ENCODE measurements at places on chromosomes 5 and 9.

DNA sequence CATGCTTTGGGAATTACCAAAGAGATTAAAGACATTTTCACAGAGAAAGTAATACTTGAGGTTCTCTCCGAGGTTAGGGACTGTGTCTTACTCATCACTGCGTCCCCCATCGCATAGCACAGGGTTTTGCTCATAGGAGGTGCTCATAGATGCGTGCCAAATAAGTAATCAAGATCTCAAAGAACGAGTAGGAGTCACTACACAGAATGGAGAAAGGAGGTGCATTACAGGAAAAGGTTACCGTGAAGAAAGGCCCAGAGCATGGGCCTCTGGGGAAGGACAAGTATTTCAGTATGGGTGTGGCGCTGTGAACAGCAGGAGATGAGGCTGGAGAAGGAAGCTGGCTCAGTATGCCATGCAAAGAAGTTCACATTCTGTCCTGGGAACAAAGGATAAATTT lies 182.4 kb downstream of the ACTL7B start:
- no peak for DNase-seq

DNA sequence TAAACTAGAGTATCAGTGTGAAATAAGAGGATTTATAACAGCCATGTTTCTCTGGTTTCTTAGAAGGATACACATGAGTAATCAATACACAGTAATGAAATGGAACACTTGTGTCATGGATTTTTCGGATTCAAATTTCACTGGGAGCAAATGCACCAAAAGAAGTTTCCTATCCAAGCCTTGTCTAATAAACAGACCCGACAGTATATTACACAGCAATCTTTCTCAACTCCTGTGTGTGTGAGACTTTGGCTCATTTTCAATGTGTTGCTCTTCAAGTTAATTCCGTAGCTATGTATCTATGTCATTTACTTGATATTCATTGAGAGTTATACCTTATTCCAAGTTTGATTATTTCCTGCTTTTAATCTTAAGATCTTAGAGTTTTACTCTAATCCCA lies 930.2 kb downstream of the MAT2B start:
- DNase-seq: no peak

DNA sequence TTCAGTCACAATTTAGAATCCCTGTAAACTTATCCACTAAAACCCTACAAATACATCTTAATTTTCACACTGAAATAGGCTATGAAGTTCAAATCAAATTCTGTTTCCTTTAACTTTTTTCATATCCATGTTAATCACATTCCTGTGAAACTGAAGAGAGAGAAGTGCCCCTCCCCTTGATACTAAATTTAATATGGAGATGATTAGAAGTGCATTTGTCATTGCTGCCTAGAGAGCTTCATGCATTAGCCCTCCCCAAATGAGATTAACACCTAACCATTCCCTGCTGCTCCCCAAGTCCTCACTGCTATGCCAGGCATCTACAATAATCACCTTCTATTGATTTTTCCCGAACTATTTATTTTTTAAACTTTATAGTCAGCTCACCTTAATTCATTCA lies 85.1 kb upstream of the SPOCK1 start:
- no peak for DNase-seq

DNA sequence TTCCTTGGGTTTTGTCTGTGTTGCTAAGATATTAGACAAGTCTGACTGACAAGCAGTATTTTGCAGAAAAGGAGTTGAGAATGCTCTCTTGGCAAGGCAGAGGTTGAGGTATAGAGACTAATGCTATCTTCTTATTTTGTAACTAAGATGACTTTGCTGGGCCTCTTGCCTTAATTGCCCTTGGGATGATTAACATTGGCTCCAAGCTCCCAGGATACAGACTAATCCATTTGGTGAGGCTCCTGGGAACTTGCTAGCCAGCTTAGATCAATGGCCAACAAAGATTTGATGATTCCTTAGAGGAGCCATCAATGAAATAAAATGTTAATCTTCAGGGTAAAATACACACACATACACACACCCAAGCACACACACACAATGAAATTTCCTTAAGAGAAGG lies 28.7 kb upstream of the AP3B1 start:
- DNase-seq: no peak

GRCh38 chr9:5811751-5812150 lies 21.2 kb downstream of the ERMP1 start:
- DNase-seq: no peak

GRCh38 chr5:103407402-103407801 lies 148.8 kb downstream of the MACIR start:
- DNase-seq: no peak

GRCh38 chr9:90855208-90855902 lies 53.7 kb downstream of the SYK start:
- DNase-seq: no peak

- no peak for DNase-seq
These were observed 11.9 kb upstream of the C1QTNF2 start for GRCh38 chr5:160382346-160382745.

- no peak for DNase-seq
These were observed 97.8 kb downstream of the ADAMTS12 start for GRCh38 chr5:33793836-33794549.

- peak; percentile 46 for DNase-seq
These were observed 2.1 kb downstream of the CFAP77 start for GRCh38 chr9:132412089-132412488.

DNA sequence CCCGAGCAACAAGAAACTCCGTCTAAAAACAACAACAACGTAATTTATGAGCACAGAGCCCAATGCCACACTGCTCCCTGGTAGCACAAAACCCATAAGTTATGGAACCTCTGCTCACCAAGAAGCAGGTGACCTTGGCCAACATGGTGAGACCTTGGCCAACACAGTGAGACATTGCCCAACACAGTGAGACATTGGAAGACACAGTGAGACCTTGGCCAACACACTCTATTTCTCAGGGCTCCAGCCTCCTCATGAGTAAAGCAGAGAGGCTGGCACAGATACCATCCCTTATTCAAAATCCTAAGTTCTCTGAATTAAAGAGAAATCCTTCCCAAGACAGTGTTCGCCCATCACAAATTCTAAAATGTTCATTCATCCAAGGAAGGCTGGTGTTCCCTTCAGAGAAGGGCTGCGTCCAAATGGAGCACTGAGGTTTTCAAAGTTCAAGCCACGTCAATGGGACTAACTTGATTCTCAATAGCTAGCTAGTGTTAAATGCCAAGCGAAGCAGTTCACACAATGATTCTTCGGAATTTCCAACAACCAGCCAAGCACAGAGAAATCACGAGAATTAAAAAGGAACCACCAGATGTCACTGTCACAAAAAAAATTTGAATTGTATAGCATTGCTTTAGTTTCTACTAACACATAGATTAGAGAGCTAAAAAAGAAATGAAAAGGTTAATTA lies 29.5 kb downstream of the TTC39B start:
- peak; percentile 54 for DNase-seq

DNA sequence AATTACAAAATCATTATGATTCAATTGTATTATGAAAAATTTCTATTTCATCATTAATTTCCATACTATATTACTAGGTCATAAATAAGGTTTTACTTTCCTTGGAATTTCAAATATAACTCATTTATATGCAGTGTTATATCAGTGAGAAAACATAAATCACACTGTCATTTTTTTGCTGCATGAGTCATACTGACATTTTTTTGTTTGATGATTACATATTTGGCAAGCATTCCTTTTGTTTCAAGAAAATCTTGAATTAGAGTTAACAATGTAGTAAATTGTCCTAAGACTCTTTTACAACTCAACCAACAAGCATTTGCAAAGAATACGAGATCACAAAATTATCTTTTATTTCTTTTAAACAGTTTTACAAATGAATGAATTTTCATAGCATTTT lies 298.4 kb upstream of the SEMA6A start:
- no peak for DNase-seq

DNA sequence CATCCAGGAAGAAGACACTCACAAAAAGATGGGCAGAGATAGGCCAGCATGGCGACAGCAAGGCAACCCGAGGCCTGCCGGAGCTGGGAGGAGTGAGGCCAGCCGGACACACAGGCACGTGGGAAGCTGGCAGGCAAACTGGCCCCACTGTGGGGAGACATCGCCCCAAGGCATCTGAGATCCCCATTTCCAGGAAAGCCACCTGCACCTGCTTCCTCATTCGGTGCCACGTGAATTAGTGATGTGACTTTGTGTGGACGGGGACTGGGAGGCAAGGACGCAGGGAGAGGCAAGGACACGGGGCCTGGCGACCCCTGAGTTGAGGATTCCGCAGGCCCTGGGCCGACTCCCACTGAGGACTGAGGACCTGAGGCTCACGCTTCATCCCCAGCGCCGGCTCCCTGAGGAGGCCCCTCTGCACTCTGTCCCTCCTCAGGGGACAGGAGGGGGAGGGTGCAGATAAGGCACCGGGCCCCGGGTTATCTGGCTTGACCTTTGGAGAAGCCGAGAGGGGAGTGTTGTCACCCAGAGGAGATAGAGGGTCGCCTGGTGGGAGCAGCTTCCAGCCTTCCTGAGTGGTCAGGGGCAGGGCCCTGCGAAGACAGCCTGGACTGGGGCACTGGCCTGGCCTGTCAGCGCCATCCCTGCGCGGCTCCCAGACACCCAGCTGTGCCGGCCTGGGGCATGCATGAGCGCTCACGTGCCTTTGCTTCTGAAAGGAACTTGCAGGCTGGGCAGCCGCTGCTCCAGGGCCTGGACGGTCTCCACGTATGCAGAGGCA lies 39.7 kb downstream of the NDUFS6 start:
- no peak for DNase-seq

- DNase-seq: no peak
These were observed 387.4 kb downstream of the CETN3 start for GRCh38 chr5:90022002-90022710.

GRCh38 chr5:136491806-136492205 lies 126.5 kb upstream of the TRPC7 start:
- DNase-seq: no peak

- DNase-seq: no peak
These were observed 192.7 kb downstream of the TENT4A start for GRCh38 chr5:6905883-6906282.

DNA sequence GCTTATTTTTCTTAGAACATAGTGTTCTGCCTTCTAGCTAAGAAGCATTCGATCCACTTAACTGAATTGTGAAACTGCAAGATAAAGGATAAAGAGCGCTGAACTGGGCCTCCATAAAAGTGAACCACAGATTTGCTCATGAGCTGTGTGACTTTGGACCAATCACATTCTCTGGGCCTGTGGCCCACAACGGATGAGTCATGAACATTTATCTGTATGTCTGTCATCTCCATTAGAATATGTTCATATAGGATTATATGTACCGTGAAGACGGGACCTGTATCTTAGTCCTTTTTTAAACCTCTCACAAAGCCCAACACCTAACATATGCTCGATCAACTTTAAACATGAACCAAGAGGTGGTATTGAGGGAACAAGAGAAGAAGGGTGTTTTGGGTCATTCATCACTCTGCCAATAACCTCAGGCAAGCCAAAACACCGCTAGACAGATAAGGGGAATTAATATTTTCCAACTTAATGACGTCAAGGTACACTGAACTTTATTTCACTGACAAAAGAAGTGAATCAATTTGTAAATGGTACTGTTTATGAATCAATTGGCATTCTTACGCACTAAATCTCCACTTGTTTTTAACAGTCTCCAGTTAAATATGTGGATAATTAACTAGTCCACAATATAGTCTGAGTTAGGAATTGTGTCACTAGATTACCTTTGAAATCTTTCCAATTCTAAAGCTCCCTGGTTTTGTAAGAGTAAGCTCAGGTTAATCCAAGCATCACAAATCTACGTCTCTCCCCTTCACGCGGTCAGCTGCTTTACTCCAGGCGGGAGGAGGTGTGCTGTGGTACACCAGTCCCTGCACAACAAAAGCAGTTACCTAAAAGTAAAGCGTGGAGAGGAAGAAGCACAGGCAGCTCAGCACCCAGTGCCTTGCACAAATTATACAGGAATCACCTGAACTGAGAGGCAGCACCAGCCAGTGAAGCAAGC lies 1.6 kb downstream of the TMEM245 start:
- DNase-seq: no peak

Measured in B cell (primary cell).